ENCODE measurements at places on chromosomes 4 and X.

DNA sequence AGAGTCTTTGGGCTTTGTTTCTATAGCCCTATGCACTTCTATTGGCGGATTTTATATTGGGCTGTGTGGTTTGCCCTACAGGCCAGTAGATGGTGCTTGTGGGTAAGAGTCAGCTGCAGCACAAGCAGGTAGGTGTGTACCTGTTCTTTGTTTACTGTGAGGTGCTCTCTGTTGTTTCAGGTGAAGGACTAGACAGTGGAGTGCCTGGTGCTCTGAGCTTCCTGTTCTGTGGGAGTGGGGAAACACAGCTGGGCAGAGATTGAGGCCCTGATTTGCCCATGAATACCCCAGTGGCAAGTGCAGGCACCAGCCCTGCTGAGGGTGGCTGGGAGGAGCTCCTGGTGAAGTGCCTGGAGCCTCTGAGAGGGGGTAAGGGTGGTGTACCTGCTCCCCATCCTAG lies 26.3 kb upstream of the UCP1 start:
- DNase-seq, result no peak

- peak; percentile 46 for DNase-seq
These were observed 6.1 kb downstream of the TACC3 start for GRCh38 chr4:1727117-1728031.

- DNase-seq, result no peak
These were observed 107.5 kb downstream of the GABRG1 start for GRCh38 chr4:46016306-46016705.

DNA sequence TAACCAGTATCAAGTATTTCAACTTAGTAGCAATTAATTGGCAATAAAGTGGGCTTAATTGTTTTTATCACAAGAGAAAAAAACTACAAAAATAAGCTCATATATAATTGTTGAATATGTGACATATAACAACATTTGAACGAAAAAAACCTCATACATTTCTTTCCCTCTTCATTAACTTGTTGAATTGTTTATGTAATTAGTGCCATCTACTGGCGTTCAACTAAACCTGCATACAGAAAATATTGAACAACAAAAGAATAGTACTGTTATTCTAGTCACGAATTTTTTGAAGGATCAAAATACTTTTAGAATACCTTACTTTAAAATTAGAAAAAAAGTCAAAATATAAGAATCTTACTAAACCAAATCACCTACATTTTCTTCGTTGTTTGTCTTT lies 586.5 kb upstream of the FTHL17 start:
- no peak for DNase-seq

- no peak for DNase-seq
These were observed 86.6 kb downstream of the RTL5 start for GRCh38 chrX:72045141-72045540.

DNA sequence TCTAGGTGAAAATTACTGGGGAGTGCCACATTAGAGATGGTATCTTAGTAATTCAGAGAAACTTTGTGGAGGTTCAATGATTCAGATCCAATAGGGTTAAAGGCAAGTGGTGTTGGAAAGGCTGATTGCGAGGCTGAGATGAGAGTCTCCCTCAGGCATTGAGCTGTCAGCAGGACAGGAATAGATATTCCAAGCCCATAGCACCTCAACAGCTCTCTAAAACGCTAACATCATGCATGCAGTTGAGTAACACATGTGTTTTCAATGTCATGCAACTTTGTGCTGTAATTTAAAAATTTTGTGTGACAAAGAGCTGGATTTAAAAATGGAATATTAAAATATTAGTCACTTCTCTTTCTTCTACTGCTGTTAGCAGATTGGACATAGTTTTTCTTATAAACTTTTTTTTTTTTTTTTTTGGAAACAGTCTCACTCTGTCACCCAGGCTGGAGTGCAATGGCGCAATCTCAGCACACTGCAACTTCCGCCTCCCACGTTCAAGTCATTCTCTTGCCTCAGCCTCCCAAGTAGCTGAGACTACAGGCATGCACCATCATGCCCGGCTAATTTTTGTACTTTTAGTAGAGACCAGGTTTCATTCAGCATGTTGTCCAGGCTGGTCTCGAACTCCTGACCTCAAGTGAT lies 173.5 kb upstream of the C1QTNF7 start:
- DNase-seq, result peak; percentile 52

DNA sequence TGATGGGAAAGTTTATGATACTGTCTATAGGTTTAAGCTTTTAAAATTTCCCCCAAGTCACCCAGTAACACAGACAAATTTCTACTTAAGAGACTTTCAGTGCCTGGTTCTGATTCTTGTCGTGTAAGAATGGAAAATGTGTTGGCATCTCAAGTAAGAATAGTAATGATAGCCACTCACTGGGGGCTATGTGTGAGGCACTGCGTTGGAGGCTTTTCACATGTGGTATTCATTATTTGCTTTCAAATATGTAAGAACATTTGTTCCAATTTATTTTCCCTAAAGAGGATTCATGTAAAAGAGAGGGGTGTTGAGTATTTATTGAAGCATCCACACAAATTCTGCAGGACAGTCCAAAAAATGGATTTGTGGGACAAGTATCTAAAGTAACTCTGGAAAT lies 143.6 kb downstream of the FNIP2 start:
- DNase-seq, result no peak
